ENCODE measurements at places on chromosomes 1 and 21. TPM values are rescaled to one million over a fixed set of nuclear protein-coding genes. Genes with fewer than 3 reads are reported as not detected.

The B4GALT2 gene
- 60.6 TPM for total RNA-seq

The OR2T5 gene
- not detected for total RNA-seq

The KLF17 gene
- 0.33 TPM for total RNA-seq

The CELF3 gene
- not detected for total RNA-seq

The CREG1 gene
- total RNA-seq, result 54.7 TPM

The NBPF6 gene
- total RNA-seq, result not detected

The CATSPERE gene
- not detected for total RNA-seq

The ANGPTL3 gene
- total RNA-seq, result not detected

The VWA1 gene
- total RNA-seq, result 16.5 TPM

The CERS2 gene
- total RNA-seq, result 240 TPM

The SHC1 gene
- 144 TPM for total RNA-seq

The ACTL8 gene
- total RNA-seq, result 1.6 TPM

The KLHDC8A gene
- total RNA-seq, result 0.62 TPM

The FCER1G gene
- total RNA-seq, result not detected

The SLX9 gene
- 59.3 TPM for total RNA-seq

The ST6GALNAC5 gene
- not detected for total RNA-seq

The ZNF593OS gene
- total RNA-seq, result 0.36 TPM

The PCBP3 gene
- total RNA-seq, result 1.1 TPM

The TMEM52 gene
- 0.39 TPM for total RNA-seq

The RGS1 gene
- total RNA-seq, result not detected

The TNNI3K gene
- not detected for total RNA-seq

The RTCA gene
- total RNA-seq, result 19.8 TPM

The FAAH gene
- 0.77 TPM for total RNA-seq

The PGBD5 gene
- 0.63 TPM for total RNA-seq

The ZFP69B gene
- 1.6 TPM for total RNA-seq

The IKBKE gene
- total RNA-seq, result 8.0 TPM

The AKR7A3 gene
- 0.18 TPM for total RNA-seq

The TSPAN1 gene
- total RNA-seq, result 1.7 TPM

The RNF186 gene
- total RNA-seq, result not detected

The RGS16 gene
- 0.17 TPM for total RNA-seq

The SAMD13 gene
- total RNA-seq, result 0.45 TPM

The OR2L5 gene
- not detected for total RNA-seq

The CCDC27 gene
- not detected for total RNA-seq

The SYPL2 gene
- 0.13 TPM for total RNA-seq

The EXOC8 gene
- 4.4 TPM for total RNA-seq

The ABCG1 gene
- 2.6 TPM for total RNA-seq

The LCE3A gene
- total RNA-seq, result not detected

The SPRR2F gene
- not detected for total RNA-seq

The TFF1 gene
- total RNA-seq, result 28.6 TPM

The KCND3 gene
- total RNA-seq, result not detected

The NBPF8 gene
- total RNA-seq, result 3.9 TPM

The SH2D5 gene
- total RNA-seq, result 16.8 TPM

The CACNA1S gene
- not detected for total RNA-seq

The KIAA0040 gene
- 0.16 TPM for total RNA-seq

The SMIM1 gene
- 2.1 TPM for total RNA-seq

The COL6A1 gene
- total RNA-seq, result 23.6 TPM
